ENCODE measurements at places on chromosomes 1 and 21.

DNA sequence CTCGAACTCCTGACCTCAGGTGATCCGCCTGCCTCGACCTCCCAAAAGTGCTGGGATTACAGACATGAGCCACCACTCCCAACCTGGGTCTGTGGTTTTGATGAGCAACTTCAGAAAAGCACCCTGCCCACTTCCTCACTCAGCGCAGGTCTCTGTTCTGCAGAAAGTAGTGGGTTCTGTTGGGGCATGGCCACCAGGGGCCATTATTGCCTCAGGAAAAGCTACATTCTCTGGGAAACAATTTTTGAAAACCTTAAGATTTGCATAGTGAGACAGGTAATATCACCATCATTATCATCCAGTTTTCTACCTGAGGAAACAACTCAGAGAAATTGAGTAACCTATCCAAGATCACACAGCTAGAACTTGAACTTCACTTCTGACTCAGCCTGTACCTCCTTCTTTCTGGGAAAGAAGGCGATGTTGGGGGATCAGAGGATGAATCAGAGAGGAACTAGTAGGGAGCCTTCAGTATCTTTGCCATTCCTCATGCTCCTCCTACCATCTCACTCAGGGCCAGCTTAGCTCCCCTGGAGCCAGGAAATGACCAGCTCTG is 7.1 kb upstream of the NES start:
- H3K4me1 ChIP-seq: peaks cover 7% of the 10 kb centered on the region
- no peaks in the 10 kb centered on the region for H3K36me3 ChIP-seq
- DNase-seq: no peak
- H3K27ac ChIP-seq: no peak overlapping the region

DNA sequence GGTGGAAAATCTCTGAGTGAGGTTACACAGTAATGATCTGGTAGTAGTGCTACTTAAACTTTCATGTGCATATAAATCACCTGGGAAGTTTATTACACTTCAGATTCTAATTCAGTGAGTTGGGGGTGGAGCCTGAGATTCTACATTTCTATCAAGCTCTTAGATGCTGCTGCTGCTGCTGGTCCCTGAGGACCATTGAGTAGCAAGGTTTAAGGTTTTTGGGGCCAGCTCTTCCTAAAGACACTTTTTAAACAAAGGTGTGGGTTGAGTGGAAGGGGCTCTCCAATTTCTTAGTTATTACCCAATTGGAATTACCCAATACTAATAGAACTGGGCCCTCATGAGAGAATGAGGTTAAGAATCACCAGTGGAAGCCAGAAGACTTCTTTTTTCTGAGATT is 29.5 kb downstream of the KCNA3 start:
- no peaks in the 10 kb centered on the region for H3K4me1 ChIP-seq
- DNase-seq: no peak
- H3K36me3 ChIP-seq: no peaks in the 10 kb centered on the region
- H3K27me3 ChIP-seq: no peaks in the 10 kb centered on the region
- H3K27ac ChIP-seq: no peak overlapping the region
- no peak overlapping the region for H3K4me3 ChIP-seq

GRCh38 chr21:25422610-25423608 is 184.4 kb downstream of the MRPL39 start:
- H3K4me3 ChIP-seq: no peak overlapping the region
- H3K27me3 ChIP-seq: peaks cover 54% of the 10 kb centered on the region
- H3K4me1 ChIP-seq: peaks cover 4% of the 10 kb centered on the region
- no peaks in the 10 kb centered on the region for H3K36me3 ChIP-seq
- no peak overlapping the region for H3K27ac ChIP-seq

GRCh38 chr1:10950316-10951172 is 61.9 kb upstream of the TARDBP start:
- H3K27ac ChIP-seq: no peak overlapping the region
- no peak overlapping the region for H3K4me3 ChIP-seq
- H3K36me3 ChIP-seq: no peaks in the 10 kb centered on the region
- H3K4me1 ChIP-seq: no peaks in the 10 kb centered on the region

GRCh38 chr1:33825506-33825905 is 38.4 kb upstream of the HMGB4 start:
- H3K4me3 ChIP-seq: no peak overlapping the region
- no peaks in the 10 kb centered on the region for H3K4me1 ChIP-seq

Data from osteocyte (in vitro differentiated cells).